ENCODE measurements at places on chromosomes 1 and 21.

GRCh38 chr1:12132078-12132477 lies 34.7 kb upstream of the TNFRSF1B start:
- DNase-seq, result no peak

DNA sequence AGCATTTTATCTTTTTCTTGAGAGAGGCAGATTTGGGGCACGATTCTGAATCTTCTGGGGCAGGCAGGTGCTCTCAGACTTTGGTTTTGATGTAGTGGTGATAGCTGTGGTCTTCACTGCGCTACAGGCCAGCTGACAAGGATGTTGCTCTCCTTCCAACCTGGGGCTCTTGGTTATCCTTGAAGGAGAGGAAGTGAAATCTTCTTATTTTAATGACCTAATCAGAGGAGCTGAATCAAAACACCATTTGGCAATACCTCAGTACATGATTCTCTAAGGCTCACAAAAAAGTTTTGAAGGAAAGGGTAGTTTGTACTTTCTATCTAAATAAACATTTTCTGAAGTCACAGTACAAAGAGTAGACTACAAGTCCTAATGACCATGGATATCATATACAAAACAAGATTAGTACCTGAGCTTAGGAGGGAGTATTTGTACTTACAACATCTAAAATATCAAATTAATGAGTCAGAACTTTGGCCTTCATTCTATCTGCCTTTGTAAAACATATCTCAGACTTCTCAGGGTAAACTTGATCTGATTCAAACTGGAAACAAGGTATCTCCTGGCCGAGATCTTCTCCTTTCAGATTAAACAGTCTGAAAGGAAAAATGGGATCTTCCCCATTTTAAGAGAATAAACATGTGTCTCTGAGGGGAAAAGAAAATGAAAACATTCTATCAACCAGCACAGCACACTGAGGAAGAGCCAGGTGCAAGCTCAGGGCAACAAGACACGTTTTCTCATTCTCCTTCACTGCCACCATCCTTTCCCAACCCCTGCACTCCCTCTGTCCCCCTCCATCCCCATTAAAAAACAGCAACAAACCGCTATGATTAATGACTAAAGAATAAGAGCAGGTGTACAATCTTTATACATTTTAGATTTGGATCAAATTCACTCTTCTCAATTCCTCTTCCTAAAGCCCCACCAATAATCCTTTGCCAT lies 69.2 kb downstream of the SH3GLB1 start:
- no peak for DNase-seq

DNA sequence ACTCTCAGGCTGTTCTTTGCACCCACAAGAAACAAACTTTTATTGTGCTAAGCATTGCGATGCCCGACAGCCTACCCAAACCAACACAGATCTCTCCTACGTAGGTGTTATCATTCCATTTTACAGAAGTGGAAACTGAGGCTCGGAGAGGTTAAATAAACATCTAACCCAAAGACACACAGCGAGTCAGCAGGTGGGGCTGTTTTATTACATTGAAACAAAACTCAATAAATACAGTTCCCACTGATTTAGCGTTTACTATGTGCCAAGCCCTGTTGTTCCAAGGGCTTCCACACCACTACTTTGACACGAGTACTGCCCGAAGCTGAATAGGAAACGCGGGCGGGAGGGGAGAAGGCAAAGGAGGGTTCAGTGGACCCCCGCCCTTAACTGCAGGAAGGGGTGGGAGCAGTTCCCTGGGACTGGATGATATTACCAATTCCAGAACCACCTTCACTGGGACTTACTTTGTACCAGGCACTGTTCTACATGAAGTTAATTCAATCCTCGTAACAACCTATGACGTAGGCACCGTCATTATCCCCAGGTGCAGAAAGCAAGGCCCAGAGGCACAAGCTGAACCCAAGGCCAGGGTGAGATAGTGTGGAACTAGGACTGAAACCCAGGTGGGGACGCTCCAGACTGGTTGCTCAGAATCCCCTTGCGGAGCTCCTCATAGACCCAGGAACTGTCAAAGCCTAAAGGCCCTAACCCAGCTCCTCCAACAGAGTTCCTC lies 19.3 kb upstream of the ALDH4A1 start:
- no peak for DNase-seq

GRCh38 chr1:77412069-77412819 lies 130.4 kb downstream of the AK5 start:
- no peak for DNase-seq

GRCh38 chr1:225044258-225044657 lies 114.8 kb downstream of the DNAH14 start:
- DNase-seq, result no peak

- no peak for DNase-seq
Observed at GRCh38 chr1:56401191-56401590, 178.2 kb downstream of the PLPP3 start.

DNA sequence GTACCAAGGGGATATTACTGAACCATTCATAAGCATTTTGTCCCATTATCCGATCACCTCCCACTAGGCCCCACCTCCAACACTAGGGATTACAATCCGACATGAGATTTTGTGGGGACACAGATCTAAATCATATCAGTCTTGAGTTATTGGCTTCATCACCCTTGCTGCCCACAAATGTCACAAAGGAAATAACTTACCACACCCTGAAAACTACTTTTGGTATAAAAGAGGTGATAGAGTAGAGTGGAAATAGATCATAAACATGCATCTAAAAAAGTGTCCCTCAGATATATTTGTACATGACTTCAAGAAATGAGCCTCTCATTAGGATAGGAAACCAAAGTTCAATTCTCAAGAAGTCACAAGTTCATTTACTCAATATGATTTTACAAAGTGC lies 22.6 kb upstream of the FCRL3 start:
- DNase-seq, result no peak

- DNase-seq, result no peak
Observed at GRCh38 chr1:77468257-77468948, 186.6 kb downstream of the AK5 start.

DNA sequence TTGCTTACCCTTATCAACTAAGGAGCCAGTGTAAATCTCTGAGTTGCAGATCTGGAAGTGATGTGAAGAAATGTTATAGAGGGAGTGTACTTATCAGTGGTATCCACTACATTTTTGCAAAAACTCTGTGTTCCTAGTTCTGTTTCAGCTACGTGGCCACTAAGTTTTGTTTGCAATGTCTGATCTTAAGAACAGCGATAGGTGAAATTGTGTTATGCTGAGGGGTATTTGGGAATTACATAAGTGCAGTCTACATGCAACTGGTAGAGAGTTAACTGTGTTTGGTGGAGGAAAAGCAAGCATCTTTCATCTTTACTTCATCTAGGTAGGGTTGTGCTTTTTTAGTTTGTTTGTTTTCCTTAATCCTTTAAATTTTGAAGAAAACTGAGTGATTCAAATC lies 198.8 kb upstream of the SGIP1 start:
- no peak for DNase-seq

GRCh38 chr1:172909606-172910326 lies 141.0 kb downstream of the TNFSF18 start:
- DNase-seq, result no peak

DNA sequence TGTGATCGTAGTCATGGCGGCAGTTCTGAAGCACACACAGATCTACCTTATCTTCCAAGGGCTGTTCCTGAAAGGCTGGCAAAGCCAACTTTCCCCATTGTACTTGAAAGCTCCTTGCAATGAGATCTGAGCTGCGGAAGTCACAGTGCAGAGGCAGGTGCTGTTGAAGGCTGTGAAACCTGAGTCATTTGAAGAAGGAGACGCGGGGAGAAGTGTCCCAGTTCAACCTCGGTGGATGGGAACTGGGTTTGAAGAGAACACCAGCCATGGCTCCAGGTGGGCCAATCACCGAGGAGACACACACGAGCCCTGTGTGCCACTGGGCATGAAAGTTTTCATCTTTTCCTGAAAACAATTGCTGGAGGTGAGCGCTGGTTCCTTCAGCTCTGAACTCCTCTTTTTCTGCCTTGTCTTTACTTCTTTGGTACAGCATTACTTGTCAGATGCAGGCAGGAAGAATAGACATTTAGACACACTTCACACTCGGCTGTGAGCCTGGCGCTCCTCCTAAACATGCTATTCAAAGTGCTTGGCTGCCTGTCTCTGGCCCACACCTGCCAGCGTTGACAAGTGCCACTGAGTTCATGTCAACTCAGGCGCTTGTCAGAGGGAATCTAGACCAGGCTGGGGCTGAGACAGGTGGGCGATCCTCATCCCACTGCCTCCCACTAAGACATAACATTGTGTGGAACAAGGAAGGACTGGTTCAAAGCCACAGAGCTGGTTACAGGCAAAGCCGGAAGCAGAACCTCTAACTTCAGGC lies 25.7 kb upstream of the PDE9A start:
- DNase-seq, result no peak

GRCh38 chr1:38508232-38508631 lies 351.3 kb downstream of the RRAGC start:
- DNase-seq, result no peak

- DNase-seq, result no peak
Observed at GRCh38 chr1:116738673-116739370, 15.4 kb upstream of the CD2 start.

DNA sequence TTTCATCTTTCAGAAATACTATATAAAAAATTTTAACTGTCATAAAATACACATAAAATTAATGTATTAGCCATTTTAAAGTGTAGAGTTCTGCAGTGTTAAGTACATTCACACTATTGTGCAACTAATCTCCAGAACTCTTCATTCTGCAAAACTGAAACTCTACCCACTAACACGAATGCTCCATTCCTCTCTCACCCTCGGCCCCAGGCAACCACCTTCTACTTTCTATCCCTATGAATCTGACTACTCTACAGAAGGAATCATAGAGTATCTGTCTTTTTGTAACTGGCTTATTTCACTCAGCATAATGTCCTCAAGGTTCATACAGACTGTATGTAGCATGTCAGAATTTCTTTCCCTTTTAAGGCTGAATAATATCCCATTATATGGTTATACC lies 43.4 kb downstream of the LTN1 start:
- DNase-seq, result no peak

DNA sequence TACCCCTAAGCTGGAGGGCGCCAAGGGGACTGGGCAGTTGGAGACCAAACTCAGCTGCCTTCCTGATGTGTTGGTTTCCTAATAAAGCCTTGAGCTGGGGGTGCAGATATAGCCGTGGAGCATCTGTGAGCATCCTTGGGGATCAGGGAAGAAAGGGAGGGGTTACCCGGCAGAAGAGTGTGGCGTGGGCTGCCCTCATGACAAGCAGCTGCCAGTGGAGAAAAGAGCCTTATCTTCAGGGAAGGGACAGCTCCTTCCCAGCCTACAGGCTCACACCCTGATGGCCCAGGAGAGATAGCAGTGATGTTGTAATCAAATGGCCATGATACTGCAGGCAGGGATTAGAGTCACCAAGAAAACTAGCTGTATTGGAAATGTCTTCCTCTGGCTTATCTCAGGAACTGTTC lies 10.8 kb upstream of the NFASC start:
- DNase-seq, result no peak

DNA sequence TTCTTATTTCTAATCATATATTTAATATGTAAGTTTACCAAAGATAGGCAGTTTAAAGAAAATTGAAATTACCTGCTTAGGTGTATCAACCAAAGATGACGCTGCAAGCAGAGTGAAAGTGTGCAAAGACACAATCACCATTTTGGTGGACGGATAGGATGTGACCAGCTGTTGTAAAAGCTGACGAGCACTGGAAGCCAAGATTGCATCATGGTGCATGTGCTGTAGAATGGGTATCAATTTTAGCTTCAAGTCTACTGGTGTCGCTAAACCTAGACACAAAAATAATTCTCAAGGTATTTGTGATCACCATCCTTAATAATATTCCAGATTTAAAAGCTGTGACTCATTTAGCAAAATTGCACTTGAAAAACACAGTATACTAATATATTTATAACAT lies 28.2 kb downstream of the INTS7 start:
- no peak for DNase-seq

DNA sequence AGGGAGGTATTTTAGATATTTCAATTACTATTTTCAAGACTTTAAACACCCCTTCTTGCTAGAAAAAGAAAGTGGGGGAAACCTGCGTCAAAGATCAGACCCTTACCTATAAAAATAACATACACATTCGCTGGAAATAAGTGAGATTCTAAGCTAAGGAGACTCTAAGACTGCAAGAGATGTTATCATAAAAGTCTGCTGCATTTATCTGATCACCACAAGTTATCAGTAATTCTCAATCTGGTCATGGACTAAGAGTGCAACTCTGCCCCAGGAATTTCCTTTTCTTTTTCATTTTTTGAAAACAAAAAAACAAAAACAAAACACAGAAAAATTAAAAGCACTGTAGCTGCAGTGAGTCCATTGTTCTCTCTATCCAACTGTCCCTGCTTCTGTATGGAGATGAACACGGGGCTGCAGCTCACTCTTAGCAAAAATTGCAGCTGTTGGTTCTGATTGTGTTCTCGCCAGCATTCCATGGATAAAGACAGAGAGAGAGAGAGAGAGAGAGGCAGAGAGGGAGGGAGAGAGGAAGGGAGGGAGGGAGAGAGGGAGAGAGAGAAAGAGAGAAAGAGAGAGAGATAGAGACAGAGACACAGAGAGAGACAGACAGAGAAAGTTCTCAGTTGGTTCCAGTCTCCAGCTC lies 14.1 kb downstream of the XKR8 start:
- DNase-seq, result no peak

GRCh38 chr1:154418062-154418921 lies 13.1 kb downstream of the IL6R start:
- DNase-seq, result no peak

- no peak for DNase-seq
Observed at GRCh38 chr1:6409733-6410132, 10.0 kb downstream of the HES2 start.

DNA sequence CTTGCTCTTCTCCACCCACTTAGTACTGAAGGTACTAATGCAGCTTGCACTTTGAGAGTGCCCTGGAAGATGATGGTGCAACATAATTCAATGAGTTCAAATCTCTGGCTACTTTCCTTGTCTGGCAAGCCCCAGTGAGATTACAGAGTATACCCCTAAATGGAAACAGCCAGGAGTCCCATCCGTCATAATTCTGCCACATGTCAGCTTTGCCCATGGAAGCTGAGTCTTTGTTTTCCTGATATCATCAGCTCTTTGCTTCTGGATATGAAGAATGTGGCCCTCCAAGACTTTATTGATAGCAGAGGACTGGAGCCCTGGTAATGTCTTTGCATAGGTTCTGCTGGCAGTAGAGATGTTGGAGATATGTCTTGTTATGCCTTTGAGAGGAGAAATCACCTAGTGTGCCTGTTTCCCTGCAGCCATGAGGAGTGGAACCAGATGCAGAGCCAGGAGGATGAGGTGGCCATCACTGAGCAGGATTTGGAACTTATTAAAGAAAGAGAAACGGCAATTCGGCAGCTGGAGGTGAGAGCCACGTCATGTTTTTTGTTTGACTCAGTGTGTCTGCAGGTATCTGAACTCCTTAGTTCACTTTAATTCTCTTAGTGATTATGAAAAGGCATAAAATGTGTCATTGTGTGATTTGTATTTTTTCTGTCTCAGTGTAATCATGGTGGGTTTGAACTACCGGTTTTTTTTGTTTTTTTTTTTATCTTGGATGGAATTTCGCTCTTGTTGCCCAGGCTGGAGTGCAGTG lies 18.7 kb upstream of the PPP1R8 start:
- DNase-seq, result no peak
